ENCODE measurements at places on chromosomes 5 and 9. TPM values are rescaled to one million over a fixed set of nuclear protein-coding genes. Genes with fewer than 3 reads are reported as not detected.

EQTN gene
- total RNA-seq: 0.23 TPM

TAF11L10 gene
- total RNA-seq: not detected

TJP2 gene
- total RNA-seq: 72.7 TPM

OR1J2 gene
- total RNA-seq: not detected

ANKRD55 gene
- not detected for total RNA-seq

PCDHB9 gene
- total RNA-seq: not detected

All from hair follicular keratinocyte (primary cell).